ENCODE measurements at places on chromosomes 1 and 21. TPM values are rescaled to one million over a fixed set of nuclear protein-coding genes. Genes with fewer than 3 reads are reported as not detected.

The ERICH3 gene
- 0.11 TPM for polyA plus RNA-seq

The ATP6V1G3 gene
- polyA plus RNA-seq: not detected

DNA sequence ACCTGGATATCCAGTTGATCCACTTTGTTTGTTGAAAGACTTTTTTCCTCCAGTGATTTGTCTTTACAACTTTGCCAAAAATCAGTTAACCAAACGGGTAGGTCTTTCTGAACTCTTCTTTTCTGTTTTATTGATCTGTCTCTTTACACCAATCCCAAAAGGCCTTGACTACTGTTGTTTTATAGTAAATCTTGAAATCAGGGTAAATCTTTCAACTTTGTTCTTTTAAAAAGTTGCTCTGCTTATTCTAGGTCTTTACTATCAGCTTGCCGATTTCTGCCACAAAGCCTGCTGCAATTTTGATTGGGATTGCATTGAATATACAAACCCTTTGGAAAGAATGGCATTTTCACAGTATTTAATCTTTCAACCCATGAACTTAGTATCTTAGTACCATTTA is 66.6 kb downstream of the ITSN1 start:
- DNase-seq: no peak

DNA sequence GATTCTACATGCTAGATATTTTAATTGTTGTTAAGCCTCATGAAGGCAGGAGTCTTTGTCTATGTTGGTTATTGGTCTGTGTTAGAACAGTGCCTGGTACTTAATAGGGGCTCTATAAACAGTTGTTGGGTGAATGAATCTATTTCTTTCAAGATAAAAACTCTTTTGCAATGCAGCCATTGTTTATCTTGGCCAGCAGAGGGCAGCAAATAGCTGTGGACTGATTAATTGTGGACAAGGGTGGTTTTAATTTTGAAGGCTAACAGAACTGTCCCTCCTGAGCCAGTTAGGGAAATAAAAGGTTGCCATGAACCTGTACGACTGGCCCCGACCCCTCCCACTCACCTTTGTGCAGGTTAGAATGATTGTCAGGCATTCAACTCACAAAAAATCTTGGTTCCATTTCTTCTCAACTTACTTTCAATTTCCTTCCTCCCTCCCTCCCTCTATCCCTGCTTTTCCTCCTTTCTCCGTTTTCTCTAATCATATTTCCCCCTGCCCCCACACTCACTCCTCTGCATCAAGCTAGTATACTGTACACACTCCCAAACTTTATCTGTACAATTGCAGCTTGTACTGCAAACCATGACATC is 66.3 kb upstream of the DIRAS3 start:
- no peak for DNase-seq

Measured in urinary bladder (tissue), 4 donors.